ENCODE measurements at places on chromosomes 2 and 18.

- DNase-seq: no peak
These were observed 78.2 kb upstream of the CHRNA1 start for GRCh38 chr2:174842496-174842895.

GRCh38 chr2:108074946-108075345 is 88.6 kb downstream of the SLC5A7 start:
- no peak for DNase-seq

DNA sequence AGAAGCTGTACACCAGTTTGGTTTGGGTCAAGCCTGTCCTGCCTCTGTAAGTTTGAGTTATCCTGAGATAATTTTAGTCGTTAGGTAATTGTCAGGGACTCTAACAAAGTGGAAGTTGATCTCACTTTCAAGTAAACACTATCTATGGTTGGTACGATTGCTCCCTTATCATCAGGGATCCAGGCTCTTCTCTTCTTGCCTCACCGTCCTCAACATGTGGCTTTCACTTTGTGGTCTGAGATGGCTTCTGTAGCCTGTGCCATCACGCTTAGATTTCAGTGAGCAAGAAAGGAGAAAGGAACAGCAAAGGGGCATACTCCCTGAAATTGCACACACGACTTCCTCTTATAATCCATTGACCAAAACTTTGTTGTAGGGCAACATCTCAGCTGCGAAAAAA is 115.6 kb downstream of the CTAGE1 start:
- no peak for DNase-seq

- peak; percentile 85 for DNase-seq
These were observed 162.7 kb downstream of the EIPR1 start for GRCh38 chr2:3214806-3215404.

GRCh38 chr18:75607701-75608100 is 180.2 kb upstream of the SMIM21 start:
- DNase-seq: no peak

- no peak for DNase-seq
These were observed 478.7 kb upstream of the REG3G start for GRCh38 chr2:78546843-78547242.

- DNase-seq: no peak
These were observed 365.7 kb downstream of the ZEB2 start for GRCh38 chr2:144154205-144154604.

DNA sequence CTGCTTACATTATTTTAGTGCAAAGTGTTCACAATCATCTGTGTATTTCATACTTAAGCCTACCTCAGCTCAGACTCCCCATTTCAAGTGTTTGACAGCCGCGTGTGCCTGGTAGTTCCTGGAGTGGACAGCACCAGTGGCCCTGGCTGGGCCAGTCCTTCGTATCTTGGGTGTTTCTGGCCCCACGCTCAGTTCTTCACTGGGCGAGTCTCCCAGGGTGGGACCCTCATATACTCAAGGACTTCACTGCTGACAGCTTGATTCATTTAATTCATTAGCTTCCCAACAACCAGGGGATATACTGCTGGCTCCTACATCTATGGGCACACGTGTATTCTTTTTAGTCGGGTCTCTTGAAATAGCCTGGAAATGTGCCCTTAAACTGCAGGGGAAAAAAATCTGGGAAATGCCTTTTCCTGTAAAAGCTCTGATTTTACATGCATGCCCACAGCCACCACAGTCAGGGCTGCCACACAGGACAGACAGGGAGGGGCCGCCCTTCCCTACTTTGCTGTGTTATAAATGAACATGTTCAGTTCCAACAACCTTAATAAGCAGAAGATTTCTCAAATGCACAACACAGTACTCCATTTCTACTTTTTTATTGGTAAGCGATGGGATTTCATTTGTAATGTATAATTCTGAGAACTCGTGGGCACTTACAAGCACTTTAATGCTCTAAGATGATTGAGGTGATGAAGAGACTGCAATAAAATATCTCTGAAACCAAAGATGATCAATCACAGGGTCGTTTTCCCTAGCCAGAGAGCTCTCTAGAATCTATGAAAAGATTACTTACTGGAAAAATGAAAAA is 205.5 kb upstream of the REV1 start:
- no peak for DNase-seq

DNA sequence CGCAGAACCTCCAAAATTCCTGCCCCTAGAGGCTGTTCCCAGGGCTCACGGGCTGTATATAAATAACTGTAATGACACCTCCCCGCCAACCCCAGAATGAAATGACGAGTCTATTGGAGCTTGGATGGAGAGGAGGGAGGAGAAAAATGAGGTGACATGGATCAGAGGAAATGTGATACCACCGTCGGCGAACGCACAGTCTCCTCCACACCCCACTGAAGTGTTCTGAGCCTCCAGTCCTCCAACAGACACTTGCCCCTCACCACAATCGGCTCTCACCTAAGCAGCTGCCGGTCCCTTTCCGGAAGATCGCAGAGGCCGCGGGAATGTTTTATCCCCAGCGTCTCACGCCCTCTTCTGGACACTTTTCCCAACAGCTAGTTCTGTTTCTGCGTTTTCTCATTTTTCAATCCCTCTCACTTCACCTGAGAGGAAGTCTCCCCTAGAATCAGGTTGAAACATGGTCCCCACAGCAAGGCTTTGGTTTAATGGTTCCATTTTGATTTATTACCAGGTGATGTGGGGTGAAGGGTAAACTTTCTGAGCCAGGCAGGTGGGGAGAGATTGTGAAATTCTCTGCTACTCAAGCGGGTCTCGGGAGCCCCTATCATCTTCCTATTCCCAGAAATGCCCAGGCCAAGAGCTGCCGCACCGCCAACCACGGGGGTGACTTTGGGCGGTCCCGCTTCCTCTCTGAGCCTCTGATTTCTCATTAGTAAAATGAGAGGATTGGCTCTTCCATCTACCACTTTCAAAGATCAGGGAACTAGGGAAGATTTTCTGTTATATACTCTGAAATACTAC is 9.1 kb upstream of the MYO5B start:
- peak; percentile 63 for DNase-seq

GRCh38 chr2:95225658-95226057 is 18.3 kb downstream of the ZNF892 start:
- DNase-seq: no peak

- peak; percentile 77 for DNase-seq
These were observed 43.6 kb upstream of the VPS54 start for GRCh38 chr2:64062840-64063239.

DNA sequence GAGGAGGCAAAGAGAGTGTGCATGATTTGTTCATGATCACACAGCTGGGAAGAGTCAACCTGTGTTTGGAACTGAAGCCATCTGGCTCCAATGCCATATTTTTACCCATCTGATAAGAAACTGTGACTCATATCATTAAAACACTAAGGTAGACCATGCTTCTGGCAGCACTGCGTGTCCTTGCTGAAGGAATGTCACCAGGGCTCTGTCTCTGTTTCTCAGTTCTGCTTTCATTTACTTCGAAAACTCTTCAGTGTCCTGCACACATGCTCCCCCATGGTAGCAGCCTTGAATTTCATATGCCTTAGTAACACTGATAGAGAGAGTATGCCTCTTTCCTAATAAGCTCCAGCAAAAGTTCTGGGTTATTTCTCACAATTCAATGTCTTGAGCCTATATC is 830.4 kb downstream of the DCDC2C start:
- DNase-seq: no peak

- DNase-seq: no peak
These were observed 24.5 kb upstream of the SP5 start for GRCh38 chr2:170690640-170691039.

GRCh38 chr18:11064727-11065460 is 84.5 kb downstream of the PIEZO2 start:
- no peak for DNase-seq

DNA sequence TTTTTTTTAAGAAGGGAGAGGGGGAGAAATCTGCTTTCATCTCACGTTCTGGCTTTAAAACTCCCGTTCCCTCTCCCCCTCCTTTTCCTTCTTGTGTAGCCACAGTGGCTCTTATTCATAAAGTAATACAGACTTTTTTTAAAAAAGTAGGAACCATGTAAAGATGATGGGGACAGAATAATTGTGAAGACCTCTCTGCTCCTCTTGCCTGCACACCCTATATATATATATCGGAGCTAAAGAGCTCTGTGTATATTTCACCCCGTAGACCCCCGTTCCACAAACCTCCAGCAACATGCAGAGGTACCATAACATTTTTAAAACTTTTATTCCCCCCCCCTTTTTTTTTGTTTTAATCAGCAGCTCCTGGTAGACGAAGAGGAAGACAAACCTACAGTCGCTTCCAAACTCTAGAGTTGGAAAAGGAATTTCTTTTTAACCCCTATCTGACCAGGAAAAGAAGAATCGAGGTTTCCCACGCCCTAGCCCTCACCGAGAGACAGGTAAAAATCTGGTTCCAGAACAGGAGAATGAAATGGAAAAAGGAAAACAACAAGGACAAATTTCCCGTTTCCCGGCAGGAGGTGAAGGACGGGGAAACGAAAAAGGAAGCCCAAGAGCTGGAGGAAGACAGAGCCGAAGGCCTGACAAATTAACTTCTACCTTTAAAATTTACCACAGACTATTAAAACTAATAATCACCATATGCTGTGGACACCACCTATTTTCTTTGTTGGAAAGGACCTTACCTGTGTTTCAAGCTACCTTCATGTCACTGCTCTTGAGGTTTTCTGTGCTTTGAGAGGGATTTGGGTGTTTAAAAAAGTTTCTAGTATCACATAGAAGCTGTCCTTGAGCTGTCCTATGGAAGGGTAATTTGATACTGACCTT is 1.7 kb downstream of the HOXD8 start:
- no peak for DNase-seq
